CD4-positive, CD25-positive, alpha-beta regulatory T cell (primary cell): ENCODE measurements at places on chromosomes 5 and 9.

GRCh38 chr5:28947865-28948264, 1909.5 kb upstream of the CDH9 start:
- DNase-seq = no peak

DNA sequence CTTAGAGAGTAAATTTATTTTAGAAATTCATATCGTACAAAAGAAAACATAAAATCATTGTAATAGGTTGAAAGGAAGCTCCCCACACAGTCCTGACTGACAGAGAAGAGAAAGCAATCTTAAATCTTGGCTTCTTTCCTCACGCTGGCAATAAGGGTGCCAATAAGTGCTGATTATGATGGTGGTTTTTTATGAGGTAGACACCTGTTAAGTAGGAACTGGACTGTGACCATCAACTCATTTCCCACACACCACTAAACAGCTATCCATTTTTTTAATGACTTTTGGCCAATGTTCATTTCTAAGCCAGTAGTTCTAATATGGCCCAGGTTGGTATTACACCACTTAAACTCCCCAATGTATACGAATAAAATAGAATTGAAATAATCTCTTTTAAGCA, 893.5 kb upstream of the NUDT12 start:
- no peak for DNase-seq

DNA sequence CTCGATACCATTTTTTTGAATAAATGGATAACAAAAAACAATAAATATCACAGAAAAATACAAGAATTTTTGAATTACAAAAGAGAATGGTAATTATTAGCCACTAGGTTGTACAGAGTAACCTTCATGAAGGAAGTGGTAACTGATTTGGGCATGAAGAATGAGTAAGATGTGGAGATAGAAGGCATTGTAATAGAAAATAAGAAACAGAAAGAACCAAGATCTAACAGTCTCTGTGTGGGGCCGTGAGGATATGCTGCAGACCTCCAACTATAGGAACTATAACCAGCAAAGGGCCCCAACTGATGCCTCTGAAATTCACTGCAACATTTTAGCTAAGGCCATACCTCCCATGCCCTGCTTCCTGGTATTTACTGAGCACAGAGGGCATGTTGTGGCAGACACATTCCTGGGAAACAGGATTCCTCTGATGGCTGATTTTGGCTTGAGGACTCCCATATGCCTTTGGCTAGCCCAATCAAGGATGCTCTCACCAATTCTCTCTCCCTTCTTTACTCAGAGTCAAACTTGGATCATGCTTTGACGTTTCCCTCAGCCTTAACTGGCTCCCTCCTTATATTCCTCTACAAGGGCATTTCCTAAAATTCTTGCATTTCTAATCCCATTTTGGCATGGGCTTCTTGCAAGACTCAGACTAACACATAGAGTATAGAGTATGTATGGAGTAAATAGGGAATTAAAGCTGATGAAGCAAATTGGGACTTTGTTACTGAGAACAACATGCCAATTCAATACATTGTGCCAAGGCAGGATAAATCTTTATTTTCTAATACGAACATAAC, 208.9 kb downstream of the PDE4D start:
- DNase-seq = no peak

GRCh38 chr5:32545102-32545800, 40.1 kb upstream of the SUB1 start:
- no peak for DNase-seq

DNA sequence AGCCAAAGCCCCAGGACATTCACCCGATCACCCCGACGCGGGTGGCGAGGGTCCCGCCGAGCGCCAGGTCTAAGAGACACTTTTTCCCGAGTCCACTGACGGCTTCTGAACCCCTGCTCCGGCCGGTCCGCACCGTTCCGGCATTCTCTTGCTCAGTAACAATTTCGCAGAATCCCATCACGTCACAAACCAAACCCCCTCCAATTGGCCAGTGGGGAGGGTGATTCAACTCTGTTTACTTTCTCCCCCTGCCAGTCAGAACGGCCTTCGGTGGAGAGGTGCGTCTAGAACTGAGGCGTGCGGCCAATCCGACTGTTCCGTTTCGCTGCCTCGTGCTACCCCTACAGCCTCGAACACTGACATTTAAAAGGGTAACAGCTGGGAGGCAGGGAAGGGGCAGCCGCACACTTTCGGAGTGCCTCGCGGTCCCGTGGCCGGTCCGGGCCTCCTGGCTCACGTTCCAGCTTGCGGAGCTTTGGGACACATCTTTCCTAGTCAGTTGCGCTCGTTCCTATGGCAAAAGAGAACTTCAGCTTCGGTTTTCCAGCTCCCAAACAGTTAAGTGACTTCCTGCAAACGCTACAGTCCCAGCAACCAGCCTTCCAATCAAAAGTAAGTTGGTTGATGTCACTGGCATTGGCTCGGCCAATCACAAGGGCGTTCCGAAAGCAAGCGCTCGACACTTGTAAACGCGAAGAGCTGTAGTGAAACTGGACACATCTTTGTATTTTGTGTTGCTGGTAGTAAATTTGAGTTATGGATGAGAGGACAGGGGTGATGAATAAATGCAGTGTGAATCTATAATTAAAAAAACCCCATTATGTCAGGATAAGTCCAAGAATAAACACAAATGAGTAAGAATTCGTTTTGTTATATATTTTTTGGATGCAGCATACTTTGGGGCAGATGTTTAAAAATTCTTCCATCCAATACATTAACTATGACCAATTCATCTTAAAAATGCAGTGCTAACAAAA, at the start of gene KLF9:
KLF9 (minus strand) TSS at position 859 of the 977 bp plus-strand sequence. CDS start 1,294 bp downstream, outside the sequence.
- DNase-seq = peak; percentile 95

DNA sequence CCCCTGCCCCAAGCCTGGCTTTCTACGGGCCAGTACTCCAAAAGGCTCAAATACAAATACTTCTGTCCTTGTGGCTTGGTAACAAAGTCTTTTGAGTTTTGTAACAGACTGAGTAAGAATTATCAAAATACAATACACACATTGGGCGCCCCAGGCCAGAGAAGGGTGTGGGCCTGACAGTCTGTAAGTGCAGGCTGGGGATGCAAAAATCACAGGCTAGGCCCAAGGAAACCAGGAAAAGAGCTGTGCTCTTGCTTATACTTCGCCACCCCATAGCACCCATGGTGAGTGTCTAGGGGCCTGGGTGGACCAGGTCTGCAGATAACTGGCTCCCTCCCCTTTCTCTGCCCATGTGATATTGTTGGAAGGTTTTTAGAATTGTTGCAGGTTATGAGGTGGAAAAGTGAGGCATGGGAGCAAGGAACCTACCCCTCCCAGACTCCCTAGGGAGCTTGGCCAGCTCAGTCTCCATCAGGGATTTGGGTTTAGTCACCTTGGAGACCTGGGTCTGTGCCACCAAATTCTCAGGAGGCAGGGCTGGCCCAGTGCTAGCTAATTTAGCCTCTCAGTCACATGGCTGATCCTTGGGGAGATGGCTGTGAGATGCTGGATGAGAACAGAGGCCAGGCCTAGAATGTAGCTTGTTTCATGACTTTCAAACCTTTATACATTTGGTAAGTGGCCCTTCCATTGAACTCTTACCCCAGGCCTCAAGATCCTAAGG, 72.9 kb downstream of the TARS1 start:
- no peak for DNase-seq
